ENCODE measurements at places on chromosomes 2 and 18.

GRCh38 chr2:120483355-120483754 lies 137.4 kb downstream of the INHBB start:
- DNase-seq = no peak

DNA sequence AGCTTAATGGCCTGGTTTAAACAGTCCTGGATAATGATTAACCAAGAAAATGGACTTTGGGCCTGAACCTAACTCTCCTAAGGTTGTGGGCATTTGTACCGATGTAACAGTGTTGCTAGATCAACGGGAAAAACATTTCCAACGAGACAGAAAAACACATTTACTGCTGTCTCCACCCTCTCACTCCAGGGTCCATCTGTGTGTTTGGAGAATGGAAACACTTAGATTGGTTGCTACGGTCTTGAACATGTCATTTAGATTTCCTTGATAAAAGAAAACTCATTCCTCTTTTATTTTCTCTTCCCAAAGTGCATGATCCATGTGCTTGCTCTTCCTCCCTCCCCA lies 88.0 kb downstream of the SOCS6 start:
- DNase-seq = no peak

DNA sequence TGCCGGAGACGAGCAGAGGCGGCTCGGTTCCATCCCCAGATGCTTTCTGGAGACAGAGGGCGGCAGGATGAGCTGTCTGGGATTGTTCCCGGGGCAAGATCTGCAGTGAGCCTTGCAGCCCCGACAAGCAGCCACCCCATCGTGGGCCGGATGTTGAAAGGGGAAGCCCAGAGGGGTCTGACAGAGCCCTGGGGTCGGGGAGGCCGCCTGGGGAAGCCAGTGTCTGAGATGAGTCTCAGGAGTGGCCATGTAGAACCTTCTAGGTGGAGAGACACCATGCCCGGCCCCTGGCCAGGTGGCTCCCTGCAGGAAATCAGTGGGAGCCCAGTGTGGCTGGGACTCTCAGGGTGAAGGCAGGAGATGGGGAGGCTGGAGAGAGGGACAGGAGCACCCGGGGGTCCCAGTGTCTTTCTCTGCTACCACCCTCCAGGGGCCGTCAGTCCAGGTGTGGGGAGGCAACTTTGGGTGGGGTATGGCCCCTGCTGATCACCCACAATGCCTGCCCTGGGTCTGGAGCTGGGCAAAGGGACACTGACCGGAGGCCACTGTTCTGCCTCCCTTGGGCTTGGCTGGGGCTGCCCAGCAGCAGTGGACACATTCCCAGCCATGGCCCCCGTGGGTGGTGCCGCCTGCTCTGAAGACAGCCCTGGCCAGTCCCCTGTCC lies 128.3 kb upstream of the HS6ST1 start:
- no peak for DNase-seq

DNA sequence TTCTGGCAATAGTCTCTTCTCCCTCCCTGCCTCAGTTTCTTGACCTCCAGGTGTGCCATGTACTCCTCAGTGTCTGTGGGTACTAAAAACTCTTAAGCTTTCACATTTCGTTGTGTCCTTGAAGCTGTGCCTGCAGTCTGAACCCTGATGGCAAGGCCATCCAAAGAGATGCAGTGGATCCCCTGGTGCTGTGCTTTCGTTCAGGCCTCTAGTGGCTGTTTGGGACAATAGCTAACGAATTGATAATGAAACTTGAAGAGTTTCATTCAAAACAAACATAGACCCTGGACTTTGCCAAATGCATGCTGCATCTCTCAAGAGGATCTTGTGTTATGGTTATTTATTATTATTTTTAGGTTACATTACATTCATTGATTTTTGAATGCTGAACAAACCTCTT lies 523.1 kb upstream of the FSIP2 start:
- no peak for DNase-seq

GRCh38 chr2:46334389-46335271 lies 37.4 kb downstream of the EPAS1 start:
- DNase-seq = no peak

GRCh38 chr2:86370579-86370978 lies 33.2 kb upstream of the REEP1 start:
- no peak for DNase-seq
